ENCODE measurements at places on chromosomes 12 and 14.

DNA sequence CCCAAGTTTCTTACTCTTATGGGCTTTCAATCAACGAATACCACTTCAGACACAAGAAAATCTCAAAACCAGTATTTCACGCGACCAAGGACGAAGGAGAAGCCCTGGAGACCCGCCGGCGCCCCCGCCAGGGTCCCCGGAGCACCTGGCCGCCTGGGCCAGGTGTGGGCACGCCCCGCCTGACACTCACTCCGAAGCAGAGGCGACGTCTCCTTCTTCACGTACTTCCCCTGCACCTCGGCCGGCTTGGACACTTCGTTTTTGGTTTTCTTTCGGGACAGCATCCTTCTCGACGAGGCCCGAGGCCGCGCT is 466 bp downstream of the SAV1 start:
- DNase-seq, result no peak

- no peak for DNase-seq
Measured at GRCh38 chr12:5260591-5261086, 171.3 kb upstream of the NTF3 start.

- DNase-seq, result no peak
Measured at GRCh38 chr12:3587402-3588013, 96.5 kb downstream of the PRMT8 start.

- no peak for DNase-seq
Measured at GRCh38 chr12:47864646-47865235, 40.1 kb downstream of the VDR start.

GRCh38 chr14:67010602-67011001 is 178.6 kb upstream of the GARIN2 start:
- DNase-seq, result no peak

- no peak for DNase-seq
Measured at GRCh38 chr14:95268350-95268749, 51.4 kb downstream of the CLMN start.

- DNase-seq, result no peak
Measured at GRCh38 chr12:116384175-116384574, 106.7 kb upstream of the MED13L start.

DNA sequence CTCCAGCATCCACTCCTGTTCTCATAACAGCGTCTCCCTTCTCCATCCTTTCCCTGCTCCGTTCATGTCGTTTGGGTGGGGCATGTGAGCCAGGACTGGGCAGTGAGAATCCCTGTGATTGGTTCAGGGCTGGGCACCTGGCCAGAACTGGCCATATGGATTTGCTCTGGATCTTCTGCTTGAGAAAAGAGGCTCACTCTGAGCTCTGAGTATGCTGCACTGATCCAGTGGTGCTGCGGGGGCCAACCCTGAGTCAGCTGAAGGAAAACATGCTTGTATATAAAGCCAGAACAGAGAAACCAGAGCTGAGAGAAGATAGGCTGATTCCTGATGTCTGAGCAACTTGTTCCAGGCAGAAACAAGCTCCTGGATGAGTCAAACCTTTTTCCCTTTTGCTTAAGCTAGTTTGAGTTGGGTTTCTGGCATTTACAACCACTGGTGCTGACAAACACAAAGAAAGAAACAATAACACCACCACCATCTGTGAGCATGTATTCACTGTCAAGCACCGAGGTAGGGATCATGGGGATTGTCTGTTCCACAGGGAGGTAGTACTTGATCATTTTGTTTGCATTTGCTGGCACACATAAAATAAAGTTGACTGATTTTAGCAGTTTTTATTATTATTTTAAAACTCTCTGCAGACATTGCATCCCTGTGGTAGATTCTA is 14.0 kb upstream of the HPD start:
- DNase-seq, result no peak

DNA sequence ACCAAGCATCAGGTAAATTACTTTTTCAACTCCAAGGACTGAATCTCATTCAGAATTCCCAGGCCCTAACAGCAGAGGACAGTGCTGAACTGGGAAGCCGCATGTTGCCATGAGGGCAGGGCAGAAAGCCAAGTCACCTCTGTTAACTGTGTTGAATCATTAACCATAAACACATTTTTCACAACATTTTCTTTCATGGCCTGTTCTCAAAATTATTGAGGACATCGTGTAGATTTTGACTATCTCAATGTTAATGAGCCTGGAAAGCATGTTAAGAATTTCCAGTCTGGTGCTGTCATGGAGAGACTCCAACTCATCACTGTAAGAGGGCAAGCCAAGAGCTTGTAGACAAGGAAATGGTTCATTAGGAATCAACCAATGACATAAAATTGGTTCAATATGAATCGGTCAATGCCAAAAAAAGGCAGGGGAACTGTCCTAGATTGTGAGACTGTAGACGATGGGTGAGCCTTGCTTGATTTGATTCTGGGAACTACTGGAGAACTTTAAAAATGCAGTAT is 33.7 kb downstream of the CPM start:
- DNase-seq, result no peak

GRCh38 chr12:62265511-62265910 is 5.3 kb downstream of the USP15 start:
- no peak for DNase-seq

- no peak for DNase-seq
Measured at GRCh38 chr14:59698793-59699192, 122.2 kb upstream of the CCDC175 start.

GRCh38 chr14:22811722-22812121 is 3.5 kb downstream of the SLC7A7 start:
- DNase-seq, result no peak

- DNase-seq, result no peak
Measured at GRCh38 chr12:124764451-124764850, 99.2 kb downstream of the SCARB1 start.

- no peak for DNase-seq
Measured at GRCh38 chr12:51465491-51465890, 40.9 kb downstream of the SLC4A8 start.

- no peak for DNase-seq
Measured at GRCh38 chr14:100567009-100567876, 20.0 kb downstream of the BEGAIN start.

- no peak for DNase-seq
Measured at GRCh38 chr14:70882776-70883492, 24.3 kb upstream of the PCNX1 start.

GRCh38 chr12:7498809-7499208 is 4.8 kb downstream of the CD163 start:
- no peak for DNase-seq

- no peak for DNase-seq
Measured at GRCh38 chr12:5656836-5657235, 224.9 kb downstream of the NTF3 start.

GRCh38 chr12:10304161-10304574 is 3.5 kb upstream of the KLRD1 start:
- no peak for DNase-seq

DNA sequence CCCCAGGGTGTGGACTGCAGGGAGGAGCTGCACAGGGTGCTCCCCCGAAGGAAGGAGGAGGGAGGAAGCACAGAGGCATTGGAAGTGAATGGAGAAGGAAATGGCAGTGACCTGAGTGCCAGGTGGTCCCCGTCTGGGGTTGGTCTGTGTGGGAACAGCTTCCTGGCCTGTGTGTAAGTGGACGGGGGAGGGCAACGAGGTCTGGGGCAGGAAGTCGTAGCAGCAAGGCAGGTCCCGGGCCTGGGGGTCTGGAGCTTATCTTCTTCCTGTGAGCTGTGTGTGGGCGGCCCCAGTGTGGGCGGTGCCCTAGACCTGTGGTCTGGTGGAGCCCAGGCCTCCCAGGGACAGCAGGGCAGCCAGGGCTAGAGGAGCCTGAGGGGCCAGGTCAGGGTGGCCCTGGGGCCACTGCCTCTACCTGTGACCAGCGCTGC is 382.1 kb downstream of the TMEM121 start:
- DNase-seq, result peak; percentile 93

DNA sequence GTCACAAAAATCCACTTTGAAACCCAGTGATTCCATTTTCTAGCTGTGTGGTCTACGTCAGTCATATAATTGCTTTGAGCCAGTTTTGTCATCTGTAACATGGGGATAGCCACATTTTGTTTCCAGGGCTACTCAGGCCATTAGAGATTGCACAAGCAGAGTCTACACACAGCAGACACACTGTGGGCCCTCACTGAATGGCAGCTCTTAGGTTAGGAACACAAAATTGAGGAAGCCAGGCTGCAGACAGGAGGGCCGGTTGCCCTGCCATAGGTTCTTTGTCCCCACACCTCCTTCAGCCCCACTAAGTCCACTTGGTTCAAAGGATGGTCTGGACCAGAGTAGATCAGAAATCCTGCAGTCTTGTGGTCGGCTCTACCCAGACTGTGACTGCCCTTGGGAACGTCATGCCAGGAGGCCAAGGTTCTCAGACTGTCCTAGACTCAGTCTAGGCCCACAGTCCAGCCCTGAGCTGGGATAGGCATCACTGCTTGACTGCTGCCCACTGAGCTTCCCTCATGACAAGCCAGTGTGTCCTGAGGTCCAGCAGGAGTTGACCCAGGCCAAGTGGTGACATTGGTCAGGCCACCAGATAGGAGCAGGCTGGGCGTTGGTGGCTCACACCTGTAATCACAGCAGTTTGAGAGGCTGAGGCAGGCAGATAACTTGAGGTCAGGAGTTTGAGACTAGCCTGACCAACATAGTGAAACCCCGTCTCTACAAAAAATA is 3.8 kb upstream of the MYH7 start:
- DNase-seq, result no peak

DNA sequence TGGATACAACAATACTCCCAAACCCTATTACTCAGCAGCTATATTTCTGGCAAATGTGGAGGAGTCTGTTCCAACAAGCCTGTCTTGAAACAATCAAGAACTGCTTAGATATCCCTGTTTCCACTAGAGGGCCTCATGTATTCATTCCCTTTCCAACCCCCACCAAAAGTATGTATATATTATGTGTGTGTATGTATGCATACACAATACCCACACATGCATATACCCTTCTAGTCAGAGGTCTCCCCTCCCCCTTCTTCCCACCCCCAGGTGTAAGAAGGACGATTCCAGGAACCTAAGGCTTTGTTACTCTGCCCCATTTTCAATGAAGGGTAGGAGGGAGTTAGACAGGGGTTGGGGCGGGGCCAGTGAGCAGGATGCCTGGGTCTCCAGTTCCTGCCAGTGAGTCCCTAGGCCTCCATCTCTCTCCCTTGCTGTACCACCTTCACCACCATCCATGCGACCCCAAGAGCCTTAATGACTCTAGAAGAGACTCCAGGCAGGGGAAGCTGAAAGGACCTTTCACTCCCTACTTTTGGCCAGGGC is at the start of gene DGKA:
DGKA (plus strand) TSS at position 392 of the 546 bp plus-strand sequence. CDS start 5,342 bp downstream, outside the sequence.
- peak; percentile 37 for DNase-seq

GRCh38 chr14:48429512-48429911 is 754.1 kb upstream of the MDGA2 start:
- DNase-seq, result no peak

- no peak for DNase-seq
Measured at GRCh38 chr12:105927564-105927963, 211.2 kb downstream of the NUAK1 start.

DNA sequence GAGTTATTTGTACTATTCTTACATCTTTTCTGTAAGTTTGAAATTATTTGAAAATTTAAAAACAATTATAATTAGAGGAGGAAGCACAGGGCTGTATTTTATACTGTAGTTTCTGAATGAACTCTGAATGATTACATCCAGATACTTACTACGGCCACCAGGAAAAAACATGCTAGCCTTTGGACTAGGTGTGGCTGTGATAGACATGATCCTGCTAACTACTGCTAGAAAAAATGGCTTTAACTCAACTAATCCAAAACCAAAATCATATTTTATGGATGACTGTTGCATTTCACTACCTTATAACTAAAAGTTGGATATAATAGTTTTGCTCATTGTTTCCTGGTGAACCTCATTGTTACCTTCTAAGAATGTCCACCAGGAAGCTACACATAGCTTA is 15.1 kb upstream of the SLC25A3 start:
- no peak for DNase-seq

DNA sequence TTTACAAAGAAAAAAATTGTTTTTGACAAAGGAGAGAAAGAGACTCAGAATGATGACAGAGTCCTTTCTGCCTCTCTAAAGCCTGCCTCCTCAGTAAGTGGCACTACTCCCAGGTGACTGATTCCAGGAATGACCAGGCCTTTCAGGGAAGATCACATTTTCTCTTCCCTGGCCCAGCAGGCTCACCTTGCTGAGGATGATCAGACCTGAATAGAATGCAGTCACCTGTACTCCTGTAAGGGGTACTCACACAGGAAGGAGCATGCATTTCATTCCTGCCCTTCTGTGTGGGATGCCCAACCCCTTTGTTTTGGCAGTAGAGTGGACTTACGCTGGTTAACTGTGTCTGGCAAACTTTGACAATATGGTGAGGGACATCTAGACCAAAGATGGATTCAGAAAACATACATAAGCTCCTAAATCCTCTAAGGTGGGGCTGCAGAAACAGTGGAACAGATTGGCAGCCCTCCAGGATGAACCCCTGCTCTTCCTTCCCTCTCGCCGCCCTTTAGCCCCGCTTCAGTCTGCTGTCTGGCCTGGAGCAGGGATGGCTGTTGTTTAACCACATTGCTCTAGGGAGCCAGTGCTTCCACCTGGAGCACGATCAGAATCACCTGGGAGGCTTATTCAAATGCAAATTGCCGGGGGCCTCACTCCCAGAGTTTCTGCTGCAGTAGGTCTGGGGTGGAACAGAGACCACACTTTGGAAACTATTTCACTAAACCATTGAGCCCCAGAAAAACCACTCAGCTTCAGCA is 29.8 kb downstream of the ERG28 start:
- DNase-seq, result no peak

DNA sequence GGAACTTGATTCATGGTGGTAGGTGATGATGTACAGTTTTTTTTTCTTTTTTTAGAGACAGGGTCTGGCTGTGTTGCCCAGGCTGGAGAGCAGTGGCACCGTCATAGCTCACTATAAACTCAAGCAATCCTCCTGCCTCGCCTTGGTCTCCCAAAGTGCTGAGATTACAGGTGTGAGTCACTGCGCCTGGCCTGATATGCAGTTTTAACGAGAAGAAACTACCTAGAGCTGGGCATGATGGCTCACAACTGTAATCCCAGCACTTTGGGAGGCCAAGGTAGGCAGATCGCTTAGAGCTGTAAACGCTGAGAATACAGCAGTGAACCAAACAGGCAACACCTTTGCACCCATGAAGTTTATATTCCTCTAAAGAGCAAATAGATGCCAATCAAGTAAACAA is 13.0 kb upstream of the VPS37B start:
- no peak for DNase-seq

- no peak for DNase-seq
Measured at GRCh38 chr14:30252151-30252550, 306.8 kb upstream of the G2E3 start.

- no peak for DNase-seq
Measured at GRCh38 chr12:92619730-92620684, 82.8 kb upstream of the PLEKHG7 start.

DNA sequence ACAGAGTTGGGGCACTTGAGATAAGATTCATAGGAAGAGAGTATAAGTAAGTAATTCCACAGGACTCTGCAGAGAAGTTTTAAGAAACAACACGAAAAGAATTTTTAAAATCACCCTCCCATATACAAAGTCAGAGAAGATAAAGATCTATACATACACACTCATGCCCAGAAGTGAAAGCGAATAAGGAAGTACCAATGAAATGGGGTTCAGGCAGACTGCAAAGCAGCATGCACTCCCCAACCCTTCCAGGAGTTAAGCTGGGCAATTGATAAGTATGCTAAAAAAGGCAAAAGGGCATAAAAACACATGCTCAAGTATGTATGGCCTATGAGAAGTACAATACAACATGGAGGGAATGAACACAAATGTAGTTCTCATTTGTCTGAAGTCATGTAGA is 246.2 kb upstream of the GRIP1 start:
- no peak for DNase-seq

GRCh38 chr14:104363891-104364760 is 215.4 kb upstream of the C14orf180 start:
- DNase-seq, result no peak

GRCh38 chr14:80271389-80271788 is 60.1 kb upstream of the DIO2 start:
- DNase-seq, result no peak
